Neuronal stem cell (in vitro differentiated cells): ENCODE measurements at places on chromosomes 1 and 21.

DNA sequence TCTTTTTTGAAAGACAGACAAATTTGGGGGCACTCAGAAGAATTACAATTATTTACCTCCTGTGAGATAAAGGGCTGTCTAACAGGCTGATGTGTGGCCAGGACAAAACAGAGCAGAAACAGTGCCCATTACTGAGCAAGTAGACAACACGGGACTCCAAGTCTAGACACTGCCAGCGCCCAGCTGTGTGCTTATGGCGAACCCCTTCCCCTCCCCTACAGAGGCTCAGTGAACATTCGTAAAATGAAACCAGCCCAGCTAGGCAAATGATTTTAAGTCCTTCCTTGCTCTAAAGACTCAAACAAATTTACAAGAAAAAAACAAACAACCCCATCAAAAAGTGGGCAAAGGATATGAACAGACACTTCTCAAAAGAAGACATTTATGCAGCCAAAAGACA, 91.1 kb downstream of the RUNX1 start:
- no peak for DNase-seq

- no peak for DNase-seq
These were observed 11.9 kb upstream of the PDE9A start for GRCh38 chr21:42641311-42642218.

DNA sequence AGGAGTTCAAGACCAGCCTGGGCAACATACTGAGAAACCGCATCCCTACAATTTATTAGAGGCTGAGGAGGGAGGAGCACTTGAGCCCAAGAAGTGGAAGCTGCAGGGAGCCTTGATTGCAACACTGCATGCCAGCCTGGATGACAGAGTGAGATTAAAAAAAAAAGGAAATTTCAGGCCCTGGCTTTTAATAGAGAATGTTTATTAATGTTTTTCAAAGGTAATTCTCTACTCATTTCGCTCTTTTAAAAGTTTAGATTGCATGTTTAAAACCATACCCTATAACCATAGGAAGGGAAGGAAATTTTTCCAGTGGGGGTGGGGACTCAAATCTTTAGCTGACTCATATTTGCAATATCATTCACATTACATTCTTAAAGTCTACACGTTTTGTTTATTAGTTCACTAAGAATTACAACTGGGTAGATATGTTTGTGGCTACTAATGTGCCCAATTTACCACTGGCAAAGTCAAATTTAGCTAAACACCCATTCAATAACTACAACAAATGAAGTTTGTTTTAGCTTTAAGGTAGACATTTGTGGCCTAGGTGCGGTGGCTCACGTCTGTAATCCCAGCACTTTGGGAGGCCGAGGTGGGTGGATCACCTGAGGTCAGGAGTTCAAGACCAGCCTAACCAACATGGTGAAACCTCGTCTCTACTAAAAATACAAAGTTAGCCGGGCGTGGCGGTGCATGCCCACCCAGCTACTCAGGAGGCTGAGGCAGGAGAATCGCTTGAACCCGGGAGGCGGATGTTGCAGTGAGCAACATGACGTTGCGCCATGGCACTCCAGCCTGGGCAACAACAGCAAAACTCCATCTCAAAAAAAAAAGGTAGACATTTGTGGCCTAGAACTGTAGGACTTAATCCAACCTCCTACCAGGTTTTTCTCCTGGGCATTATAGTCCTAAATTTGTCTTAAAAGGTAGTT, 5.0 kb downstream of the KDM5B start:
- no peak for DNase-seq

DNA sequence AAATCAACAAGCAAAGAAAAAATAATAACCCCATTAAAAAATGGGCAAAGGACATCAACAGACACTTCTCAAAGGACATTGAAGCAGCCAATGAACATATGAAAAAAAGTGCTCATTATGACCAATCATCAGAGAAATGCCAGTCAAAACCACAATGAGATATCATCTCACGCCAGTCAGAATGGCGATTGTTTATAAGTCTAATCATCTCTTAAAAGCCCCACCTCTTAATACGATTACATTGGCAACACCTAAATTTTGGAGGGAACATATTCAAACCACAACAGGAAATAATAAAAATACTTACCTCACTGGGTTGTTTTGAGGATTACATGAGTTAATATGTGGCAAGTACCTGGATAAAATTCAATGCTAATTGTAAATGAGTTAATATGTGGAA, 57.1 kb upstream of the PLPPR4 start:
- DNase-seq: no peak

- DNase-seq: no peak
These were observed 240.2 kb downstream of the AJAP1 start for GRCh38 chr1:4894566-4894965.

GRCh38 chr1:168343566-168343965, 62.9 kb downstream of the TBX19 start:
- DNase-seq: no peak

DNA sequence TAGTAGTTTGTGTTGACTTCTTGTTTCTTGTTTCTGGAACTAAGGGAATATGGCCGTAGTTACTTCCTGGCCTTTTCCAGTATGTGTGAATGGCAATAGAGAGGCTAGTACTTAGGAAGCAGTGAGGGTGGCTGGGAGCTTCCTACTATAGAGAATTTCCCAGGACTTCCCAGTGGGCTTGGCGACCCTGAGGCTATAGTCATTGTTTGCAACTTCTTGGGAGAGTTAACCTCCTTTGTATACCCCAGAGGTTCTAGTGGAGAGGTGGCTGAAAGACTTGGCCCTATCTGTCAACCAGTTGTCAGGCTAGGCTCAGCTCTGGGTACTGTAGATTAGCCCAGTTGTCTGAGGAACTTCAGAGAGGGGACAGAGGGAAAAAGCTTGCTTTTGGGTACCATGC, 15.6 kb downstream of the RAD54L start:
- no peak for DNase-seq

GRCh38 chr1:19532519-19532918, 47.2 kb upstream of the CAPZB start:
- DNase-seq: no peak

DNA sequence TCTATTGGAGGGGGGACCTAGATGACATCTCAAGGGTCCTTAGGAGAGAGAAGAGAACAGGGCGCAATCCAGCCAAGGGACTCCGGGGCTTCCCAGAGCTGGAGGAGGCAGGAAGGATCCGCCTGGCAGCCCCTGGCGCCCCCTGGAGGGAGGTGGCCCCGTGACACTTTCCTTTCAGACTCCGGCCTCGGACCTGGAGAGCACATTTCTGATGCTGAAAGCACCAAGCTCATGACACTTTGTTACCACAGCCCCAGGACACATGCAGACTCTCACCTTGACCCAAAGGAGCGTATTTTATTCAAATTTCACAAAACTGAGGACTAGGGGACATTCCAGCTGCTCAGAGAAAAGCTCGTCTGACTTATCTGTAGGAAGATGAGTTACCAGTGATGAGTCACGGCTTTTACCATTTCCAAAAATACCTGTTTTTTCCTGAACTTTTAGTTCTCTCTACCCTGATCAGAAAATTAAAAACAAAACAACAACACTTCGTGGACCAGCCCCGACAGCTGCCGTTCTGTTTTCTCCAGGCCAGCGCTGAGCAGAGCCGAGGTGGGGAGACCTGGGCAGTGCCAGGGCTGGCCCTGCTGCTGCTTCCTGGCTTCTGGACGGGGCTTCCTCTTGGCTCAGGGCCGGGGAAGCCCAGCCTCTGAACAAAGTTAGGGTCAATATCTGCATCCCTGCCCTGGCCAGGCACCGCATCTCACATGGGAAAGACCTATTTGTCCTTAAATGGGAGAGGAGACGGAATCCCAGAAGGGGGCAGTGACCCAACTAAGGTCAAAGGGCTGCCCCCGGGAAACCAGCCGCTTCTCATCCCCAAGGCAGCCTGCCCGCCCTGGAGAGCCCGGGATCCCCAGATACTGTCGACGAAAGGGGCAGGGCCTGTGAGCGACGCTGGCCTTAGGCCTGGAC, 21.6 kb upstream of the POFUT2 start:
- DNase-seq: peak; percentile 53

- no peak for DNase-seq
These were observed 21.1 kb downstream of the ROR1 start for GRCh38 chr1:63794939-63795378.

DNA sequence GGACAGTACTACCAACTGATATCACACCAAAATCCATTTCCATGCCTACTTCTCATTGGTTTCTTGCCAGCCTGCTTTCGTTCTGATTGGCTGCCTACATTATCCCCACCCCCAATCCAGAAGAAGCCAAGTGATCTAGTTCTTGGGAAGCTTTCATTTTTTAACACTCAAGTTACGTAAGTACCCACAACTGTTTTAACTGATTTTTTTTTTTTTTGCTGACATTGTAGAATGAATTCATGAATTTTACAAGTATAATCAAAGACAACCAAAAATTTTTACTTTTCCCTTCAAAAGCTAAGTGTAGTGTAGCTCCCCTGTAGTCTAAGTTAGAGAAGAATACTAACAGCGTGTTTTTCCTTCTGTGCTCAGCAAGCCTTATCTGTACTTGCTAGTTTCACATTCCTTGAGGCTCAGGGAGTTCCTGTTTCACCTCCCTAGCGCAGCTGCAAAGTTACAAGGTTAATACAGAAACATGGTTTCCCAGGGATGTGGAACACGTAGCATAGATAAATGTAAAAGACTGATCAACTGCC, at the start of gene SLC9C2:
TSS of gene SLC9C2 (minus strand) at position 17 of the 536 bp plus-strand sequence. CDS start 1,296 bp downstream, outside the sequence.
- DNase-seq: no peak

DNA sequence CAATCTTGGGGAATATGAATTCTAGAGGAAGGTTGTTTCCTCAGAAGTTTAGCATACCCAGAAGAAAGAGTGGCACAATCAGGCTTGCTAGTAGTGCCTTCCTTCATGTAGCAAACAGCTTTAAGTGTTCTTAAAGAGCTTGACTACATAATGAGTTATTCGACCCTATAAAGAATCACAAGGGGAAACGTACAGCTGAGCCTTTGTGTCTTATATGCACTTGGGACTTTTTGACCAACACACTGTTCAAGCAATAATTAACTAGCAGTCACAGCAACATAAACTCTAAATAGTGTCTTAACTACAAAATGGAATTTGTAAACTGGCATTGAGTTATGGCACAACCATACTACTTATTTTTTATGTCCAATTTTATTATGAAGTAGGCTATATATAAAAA, 86.1 kb downstream of the TTLL7 start:
- no peak for DNase-seq
